ENCODE measurements at places on chromosomes 2 and 18.

- no peak for DNase-seq
Measured at GRCh38 chr2:75431763-75432162, 129.0 kb downstream of the EVA1A start.

DNA sequence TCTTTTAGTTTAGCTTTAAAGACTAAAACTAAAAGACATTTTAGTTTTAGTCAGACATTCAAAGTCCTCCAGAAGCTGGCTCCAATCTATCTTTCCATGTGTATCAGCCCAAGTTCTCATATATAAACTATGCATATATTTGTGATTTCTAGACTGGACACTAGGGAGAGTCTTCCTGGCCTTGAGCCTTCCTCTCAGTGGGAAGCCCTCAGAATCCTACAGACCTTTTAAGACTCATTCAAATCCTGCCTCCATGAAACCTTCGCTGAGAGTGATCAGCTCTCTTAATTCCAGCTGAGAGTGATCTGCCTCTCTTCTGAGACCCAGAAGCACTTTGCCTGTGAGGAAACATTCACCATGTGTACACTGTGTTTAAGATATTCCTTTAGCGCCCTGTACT lies 452.7 kb downstream of the TGIF1 start:
- DNase-seq = no peak

GRCh38 chr18:8175501-8176061 lies 433.7 kb upstream of the RAB12 start:
- no peak for DNase-seq

GRCh38 chr2:166758956-166759355 lies 129.3 kb upstream of the XIRP2 start:
- DNase-seq = no peak

DNA sequence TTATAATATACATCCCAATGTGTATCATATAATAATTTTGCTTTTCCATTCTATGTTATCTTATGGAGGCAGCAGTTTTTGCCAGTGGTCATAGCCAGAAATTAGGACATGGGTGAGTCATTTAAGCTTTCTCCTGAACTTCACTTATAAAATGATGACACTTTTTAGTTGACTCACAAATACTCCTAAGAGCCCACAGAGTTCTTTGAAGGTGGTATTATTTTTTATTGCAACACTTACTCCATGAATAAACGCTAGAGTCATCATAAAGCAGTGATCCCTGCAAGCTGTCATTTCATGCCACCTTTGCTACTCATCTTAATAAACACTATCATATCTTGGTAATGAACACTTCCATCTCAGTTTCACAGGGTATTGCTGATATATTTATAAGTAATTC lies 69.9 kb upstream of the MAPRE2 start:
- no peak for DNase-seq

DNA sequence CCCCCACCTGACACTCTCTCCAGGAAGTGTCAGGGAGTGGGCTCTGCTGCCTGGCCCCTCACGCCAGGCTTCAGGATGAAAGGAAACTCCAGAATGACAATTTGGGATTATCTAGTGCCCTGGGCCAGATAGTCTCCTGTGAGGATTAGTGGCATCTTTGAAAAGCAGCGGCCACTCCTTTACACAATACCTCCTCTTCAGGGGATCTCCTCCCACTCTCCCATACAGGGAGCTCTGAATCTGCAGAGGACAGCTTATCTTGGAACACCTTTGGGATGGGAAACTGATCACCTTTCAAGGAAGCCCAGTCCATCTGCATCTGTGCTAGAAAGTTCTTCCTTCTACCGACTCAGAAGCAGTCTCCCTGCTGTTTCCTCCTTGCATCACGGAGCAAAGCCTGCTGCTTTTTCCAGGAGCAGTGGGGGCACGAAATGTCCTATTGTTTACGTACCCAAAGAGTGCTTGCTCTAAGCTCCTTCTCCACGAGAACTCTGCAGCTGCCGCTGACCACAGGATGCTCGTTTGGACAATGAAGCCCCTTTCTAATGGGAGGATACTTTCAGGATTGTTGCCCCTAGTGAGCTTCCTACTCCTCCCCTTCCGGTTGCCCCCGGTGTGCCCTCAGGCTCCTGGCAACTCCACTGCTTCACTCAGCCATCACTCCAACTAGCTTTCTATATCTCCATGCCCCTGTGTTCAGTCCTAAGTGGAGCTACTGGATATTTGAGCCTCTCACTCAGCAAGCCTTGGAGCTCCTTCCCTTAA lies 31.5 kb downstream of the SIX3 start:
- no peak for DNase-seq
